ENCODE measurements at places on chromosomes 2 and 18. TPM values are rescaled to one million over a fixed set of nuclear protein-coding genes. Genes with fewer than 3 reads are reported as not detected.

- no peak for DNase-seq
- H3K27me3 ChIP-seq: no peaks in the 10 kb centered on the region
- peaks cover 14% of the 10 kb centered on the region for H3K4me1 ChIP-seq
- no peak overlapping the region for H3K27ac ChIP-seq
These were observed 173.5 kb downstream of the FMNL2 start for GRCh38 chr2:152508446-152508845.

DNA sequence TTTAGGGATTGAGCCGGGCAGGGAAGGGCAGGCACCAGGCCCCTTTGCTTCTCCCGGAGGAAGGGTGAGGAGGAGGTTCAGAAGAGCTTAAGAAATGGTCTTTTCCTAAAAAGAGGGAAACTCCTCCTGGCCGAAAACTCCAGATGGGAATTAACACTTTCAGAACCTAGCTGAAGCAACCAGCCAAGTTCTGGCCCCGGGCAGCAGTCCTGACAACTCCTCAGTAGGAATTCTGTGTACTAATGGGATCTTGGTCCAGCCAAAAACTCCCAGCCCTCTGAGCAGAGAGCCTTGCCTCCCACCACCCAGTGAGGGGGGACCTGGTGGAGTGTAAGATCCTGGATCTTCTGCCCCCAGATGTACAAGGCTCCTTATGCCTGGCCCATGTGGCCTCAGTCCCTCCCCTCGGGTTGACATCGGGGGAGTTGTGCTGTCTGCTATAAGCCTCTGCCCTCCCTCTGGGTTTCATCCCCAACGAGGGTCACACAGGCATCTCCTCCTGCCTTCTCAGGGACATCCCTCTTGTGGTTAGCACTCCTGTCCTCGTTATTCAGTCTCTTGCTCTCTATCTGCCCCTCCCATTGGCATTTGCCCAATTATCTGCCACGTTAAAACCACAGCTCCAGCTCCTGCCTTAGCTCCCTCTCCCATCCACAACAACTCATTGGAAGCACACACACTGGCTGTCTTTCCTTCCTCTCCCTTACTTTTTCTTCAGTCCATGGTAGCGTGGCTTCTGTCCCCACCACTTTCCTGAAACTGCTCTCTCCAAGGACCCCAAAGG is 184.6 kb downstream of the CYP26B1 start:
- DNase-seq: no peak
- H3K36me3 ChIP-seq: no peaks in the 10 kb centered on the region
- H3K4me3 ChIP-seq: no peak overlapping the region
- no peak overlapping the region for H3K27ac ChIP-seq
- no peaks in the 10 kb centered on the region for H3K4me1 ChIP-seq
- no peaks in the 10 kb centered on the region for H3K27me3 ChIP-seq

- H3K27ac ChIP-seq: no peak overlapping the region
- no peak for DNase-seq
- no peaks in the 10 kb centered on the region for H3K36me3 ChIP-seq
- H3K27me3 ChIP-seq: no peaks in the 10 kb centered on the region
These were observed 248.4 kb downstream of the PID1 start for GRCh38 chr2:229022652-229023051.

GRCh38 chr2:28297531-28297930 is 95.1 kb upstream of the FOSL2 start:
- H3K27ac ChIP-seq: no peak overlapping the region
- no peaks in the 10 kb centered on the region for H3K27me3 ChIP-seq
- DNase-seq: no peak
- H3K4me1 ChIP-seq: no peaks in the 10 kb centered on the region

Gene HOXD3
- not detected for total RNA-seq
